ENCODE measurements at places on chromosomes 3 and 15. TPM values are rescaled to one million over a fixed set of nuclear protein-coding genes. Genes with fewer than 3 reads are reported as not detected.

The CD200R1 gene
- total RNA-seq: not detected

The CCRL2 gene
- 3.6 TPM for total RNA-seq

The DUOXA1 gene
- not detected for total RNA-seq

The ALPK3 gene
- 0.97 TPM for total RNA-seq

The KIF15 gene
- 4.2 TPM for total RNA-seq

The TMIE gene
- not detected for total RNA-seq

The PLD1 gene
- 42.1 TPM for total RNA-seq

The ANKRD34C gene
- not detected for total RNA-seq

The LTK gene
- not detected for total RNA-seq

The CLEC3B gene
- total RNA-seq: 203 TPM

All from cardiac atrium fibroblast (primary cell).